ENCODE measurements at places on chromosomes 6 and 20.

DNA sequence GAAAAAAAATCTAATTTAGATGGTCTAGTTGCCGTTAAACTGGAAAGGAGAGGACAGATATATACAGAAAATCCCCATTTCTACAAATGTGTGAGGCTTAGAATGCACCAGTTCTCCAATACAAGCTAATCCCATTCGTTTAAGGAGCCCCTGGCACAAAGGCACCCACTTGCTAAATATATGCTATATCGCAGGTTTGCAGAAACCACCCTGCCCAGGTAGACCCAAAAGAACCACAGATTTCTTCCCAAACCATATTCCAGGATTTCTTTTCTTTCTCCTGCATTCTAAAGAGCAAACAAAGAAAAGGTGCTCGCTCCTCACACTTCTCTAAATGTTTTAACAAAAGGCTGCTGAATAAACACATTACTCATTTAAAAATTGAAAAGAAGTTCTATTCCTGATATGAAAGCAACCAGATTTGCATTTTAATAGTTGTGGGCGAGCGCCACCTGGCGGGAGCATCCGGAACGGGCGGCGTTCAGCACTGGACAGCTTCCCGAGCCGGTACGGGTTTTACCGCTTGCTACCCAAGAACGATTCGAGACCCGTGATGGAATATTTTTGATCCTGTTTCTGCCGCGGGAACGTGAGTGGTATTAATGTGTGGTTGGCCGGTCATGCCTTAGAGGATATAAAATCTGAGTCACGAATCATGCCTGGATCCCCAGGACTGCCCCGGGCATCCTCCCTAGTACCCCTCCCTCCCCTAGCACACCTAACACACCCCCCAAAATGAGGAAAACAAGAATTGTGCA is 2.1 kb downstream of the PTPRT start:
- no peak for DNase-seq
- H3K36me3 ChIP-seq: no peaks in the 10 kb centered on the region
- H3K4me1 ChIP-seq: no peaks in the 10 kb centered on the region
- peaks cover 50% of the 10 kb centered on the region for H3K27me3 ChIP-seq
- no peak overlapping the region for H3K27ac ChIP-seq
- no peak overlapping the region for H3K4me3 ChIP-seq

GRCh38 chr6:119209452-119210205 is 131.2 kb upstream of the FAM184A start:
- H3K4me3 ChIP-seq: no peak overlapping the region
- H3K27me3 ChIP-seq: no peaks in the 10 kb centered on the region
- DNase-seq: no peak
- H3K27ac ChIP-seq: no peak overlapping the region
- H3K36me3 ChIP-seq: no peaks in the 10 kb centered on the region

DNA sequence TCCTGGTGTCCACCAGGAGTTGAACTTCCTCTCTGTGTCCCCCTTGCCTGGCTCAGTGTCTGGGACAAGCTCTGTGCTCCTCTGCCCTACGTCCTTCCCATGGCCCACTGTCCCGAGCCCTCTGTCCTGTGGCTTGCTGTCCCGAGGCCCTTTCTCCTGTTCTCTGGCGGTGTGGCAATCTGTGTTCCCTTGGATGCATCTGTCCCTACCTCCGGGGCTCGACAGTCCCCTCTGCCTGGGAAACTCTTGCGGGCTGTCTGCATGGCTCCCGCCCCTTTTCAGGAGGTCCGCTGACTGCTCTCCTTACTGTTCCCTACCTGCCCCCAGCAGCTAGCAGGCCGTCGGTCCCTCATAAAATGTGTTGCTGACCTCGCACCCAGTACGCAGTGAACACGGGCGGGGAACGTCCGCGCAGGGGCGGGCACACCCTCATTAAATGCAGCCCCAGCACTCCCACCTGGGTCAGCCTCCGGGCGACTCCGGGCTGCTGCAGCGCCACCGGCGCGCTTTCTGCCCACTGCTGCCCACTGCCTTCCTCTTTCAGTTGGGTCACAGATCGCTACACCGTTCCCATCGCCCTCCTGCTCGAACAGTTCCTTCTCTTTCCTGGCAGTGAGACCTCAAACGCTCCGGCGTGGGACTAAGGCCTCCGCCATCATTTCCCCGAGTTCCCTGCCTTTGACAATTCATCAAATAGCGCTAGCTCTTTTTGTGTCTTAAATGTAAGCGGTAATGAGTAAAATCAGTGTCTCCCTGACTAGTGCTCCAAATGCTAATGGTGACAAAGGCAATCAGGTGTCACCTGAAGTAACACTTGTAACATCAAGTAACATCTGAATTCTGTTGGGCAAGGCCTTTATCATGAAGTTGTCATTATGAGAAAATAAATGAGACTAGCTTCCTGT is 60.5 kb downstream of the RSPH3 start:
- H3K27ac ChIP-seq: no peak overlapping the region
- H3K27me3 ChIP-seq: no peaks in the 10 kb centered on the region
- H3K36me3 ChIP-seq: no peaks in the 10 kb centered on the region
- no peak overlapping the region for H3K4me3 ChIP-seq

GRCh38 chr20:3768342-3769130 is 983 bp upstream of the ADISSP start:
- H3K27me3 ChIP-seq: no peaks in the 10 kb centered on the region
- peak overlapping the region; percentile 95 for H3K4me3 ChIP-seq
- no peaks in the 10 kb centered on the region for H3K36me3 ChIP-seq
- H3K4me1 ChIP-seq: peaks cover 25% of the 10 kb centered on the region
- peak overlapping the region; percentile 60 for H3K27ac ChIP-seq
- peak; percentile 71 for DNase-seq

DNA sequence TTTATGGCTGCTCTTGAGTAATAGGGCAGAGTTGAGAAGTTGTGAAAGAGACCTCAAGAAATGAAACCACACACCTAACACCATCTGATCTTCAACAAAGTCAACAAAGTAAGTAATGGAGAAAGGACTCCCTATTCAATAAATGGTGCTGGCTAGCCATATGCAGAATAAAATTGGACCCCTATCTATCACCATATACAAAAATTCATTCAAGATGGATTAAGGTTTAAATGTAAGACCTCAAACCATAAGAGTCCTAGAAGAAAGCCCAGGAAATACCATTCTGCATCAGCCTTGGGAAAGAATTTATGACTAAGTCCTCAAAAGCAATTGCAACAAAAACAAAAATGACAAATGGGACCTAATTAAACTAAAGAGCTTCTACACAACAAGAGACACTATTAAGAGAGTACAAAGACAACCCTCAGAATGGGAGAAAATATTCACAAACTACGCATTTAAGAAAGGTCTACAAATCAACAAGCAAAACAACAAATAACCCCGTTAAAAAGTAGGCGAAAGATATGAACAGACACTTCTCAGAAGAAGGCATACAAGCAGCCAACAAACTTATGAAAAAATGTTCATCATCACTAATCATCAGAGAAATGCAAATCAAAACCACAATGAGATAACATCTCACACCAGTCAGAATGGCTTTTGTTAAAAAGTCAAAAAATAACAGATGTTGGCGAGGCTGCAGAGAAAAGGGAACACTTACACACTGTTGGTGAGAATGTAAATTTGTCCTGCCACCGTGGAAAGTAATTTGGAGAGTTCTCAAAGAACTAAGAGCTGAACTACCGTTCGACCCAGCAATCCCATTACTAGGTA is 4.0 kb downstream of the MAP3K5 start:
- no peaks in the 10 kb centered on the region for H3K27me3 ChIP-seq
- peaks cover 22% of the 10 kb centered on the region for H3K36me3 ChIP-seq
- peak overlapping the region; percentile 87 for H3K27ac ChIP-seq
- peaks cover 73% of the 10 kb centered on the region for H3K4me1 ChIP-seq
- peak; percentile 89 for DNase-seq
- H3K4me3 ChIP-seq: peak overlapping the region; percentile 97

GRCh38 chr6:79250559-79250958 is 16.1 kb upstream of the HMGN3 start:
- no peak for DNase-seq
- H3K36me3 ChIP-seq: no peaks in the 10 kb centered on the region
- no peak overlapping the region for H3K27ac ChIP-seq
- H3K4me1 ChIP-seq: no peaks in the 10 kb centered on the region
- no peaks in the 10 kb centered on the region for H3K27me3 ChIP-seq

DNA sequence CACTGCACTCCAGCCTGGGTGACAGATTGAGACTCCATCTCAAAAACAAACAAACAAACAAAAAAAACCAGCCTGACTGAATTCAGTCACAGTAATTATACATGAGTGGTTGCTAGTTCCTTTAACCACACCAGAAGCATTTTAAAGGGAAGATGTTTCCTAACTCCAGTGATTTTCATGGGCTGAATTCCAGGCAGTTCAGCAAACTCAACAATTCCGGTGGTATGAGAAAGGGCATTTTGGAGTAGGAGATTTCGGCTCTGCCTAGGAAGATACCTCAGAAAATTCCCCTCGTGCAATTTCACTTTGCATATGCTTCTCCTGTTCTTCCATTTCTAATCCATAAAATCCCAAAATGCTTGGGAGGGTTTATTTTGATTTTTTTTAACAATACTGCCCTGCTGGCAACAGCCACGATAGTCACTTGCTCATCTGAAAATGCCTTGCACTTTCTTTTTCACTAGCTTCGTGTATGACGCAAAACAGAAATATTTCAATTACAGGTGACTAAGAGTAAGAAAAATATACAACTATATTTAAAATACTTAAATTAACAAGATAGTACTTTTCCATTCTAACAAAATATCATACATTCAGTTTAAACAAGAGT is 48.3 kb upstream of the IPCEF1 start:
- H3K4me1 ChIP-seq: peaks cover 11% of the 10 kb centered on the region
- DNase-seq: no peak
- no peak overlapping the region for H3K27ac ChIP-seq
- H3K27me3 ChIP-seq: no peaks in the 10 kb centered on the region
- no peak overlapping the region for H3K4me3 ChIP-seq

- peak; percentile 65 for DNase-seq
- no peaks in the 10 kb centered on the region for H3K27me3 ChIP-seq
These were observed 1.3 kb downstream of the SIRPB2 start for GRCh38 chr20:1489764-1490436.

DNA sequence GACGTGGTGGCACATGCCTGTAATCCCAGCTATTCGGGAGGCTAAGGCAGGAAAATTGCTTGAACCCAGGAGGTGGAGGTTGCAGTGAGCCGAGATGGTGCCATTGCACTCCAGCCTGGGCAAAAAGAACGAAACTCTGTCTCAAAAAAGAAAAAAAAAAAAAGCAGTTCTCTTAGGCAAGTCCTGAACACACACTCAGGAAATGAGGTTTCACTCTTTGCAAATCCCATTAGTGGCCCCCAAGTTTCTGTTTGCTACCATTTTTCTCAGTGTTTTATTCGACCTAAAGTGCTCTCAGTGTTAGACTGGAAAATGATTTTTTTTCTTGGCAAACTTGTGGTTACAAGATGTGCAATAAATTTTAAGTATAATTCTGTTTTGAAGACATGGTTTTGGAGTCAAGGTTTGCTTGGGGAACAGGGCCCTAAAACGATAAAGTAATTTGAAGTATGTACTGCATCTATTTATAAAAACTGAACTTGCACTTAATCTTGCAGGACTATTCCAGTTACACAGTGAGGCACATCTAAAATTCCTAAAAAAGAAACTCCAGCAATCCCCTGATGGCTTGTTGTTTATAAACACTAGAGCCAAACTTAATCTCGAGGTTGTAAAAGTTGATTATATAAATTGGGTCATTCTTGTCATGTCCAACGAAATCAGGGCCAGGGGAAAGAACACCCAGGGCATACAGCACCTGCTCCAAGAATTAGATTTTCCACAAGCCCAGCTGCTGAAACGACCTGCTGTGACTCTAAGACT is 42.6 kb downstream of the MAP1LC3A start:
- no peaks in the 10 kb centered on the region for H3K4me1 ChIP-seq
- H3K27ac ChIP-seq: no peak overlapping the region
- no peaks in the 10 kb centered on the region for H3K27me3 ChIP-seq
- H3K4me3 ChIP-seq: no peak overlapping the region
- H3K36me3 ChIP-seq: no peaks in the 10 kb centered on the region
- no peak for DNase-seq

GRCh38 chr6:30075094-30075789 is at the start of gene RNF39:
Gene RNF39, minus strand, starts transcription at chr6:30075769. Its CDS starts 184 bp downstream, at chr6:30075585.
- H3K4me1 ChIP-seq: peaks cover 36% of the 10 kb centered on the region
- peak within 1 kb of the TSS; percentile 89 for H3K27ac ChIP-seq
- H3K36me3 ChIP-seq: no peaks in the 10 kb centered on the region
- DNase-seq: no peak
- peak within 1 kb of the TSS; percentile 81 for H3K4me3 ChIP-seq
- H3K27me3 ChIP-seq: no peaks in the 10 kb centered on the region

GRCh38 chr6:134995536-134995935 is 45.6 kb upstream of the ALDH8A1 start:
- DNase-seq: no peak
- peaks cover 27% of the 10 kb centered on the region for H3K36me3 ChIP-seq
- no peaks in the 10 kb centered on the region for H3K4me1 ChIP-seq
- no peaks in the 10 kb centered on the region for H3K27me3 ChIP-seq

- H3K4me1 ChIP-seq: peaks cover 8% of the 10 kb centered on the region
- no peak for DNase-seq
- H3K27me3 ChIP-seq: no peaks in the 10 kb centered on the region
- H3K27ac ChIP-seq: no peak overlapping the region
- no peaks in the 10 kb centered on the region for H3K36me3 ChIP-seq
These were observed 10.3 kb upstream of the ERVFRD-1 start for GRCh38 chr6:11121851-11122250.

DNA sequence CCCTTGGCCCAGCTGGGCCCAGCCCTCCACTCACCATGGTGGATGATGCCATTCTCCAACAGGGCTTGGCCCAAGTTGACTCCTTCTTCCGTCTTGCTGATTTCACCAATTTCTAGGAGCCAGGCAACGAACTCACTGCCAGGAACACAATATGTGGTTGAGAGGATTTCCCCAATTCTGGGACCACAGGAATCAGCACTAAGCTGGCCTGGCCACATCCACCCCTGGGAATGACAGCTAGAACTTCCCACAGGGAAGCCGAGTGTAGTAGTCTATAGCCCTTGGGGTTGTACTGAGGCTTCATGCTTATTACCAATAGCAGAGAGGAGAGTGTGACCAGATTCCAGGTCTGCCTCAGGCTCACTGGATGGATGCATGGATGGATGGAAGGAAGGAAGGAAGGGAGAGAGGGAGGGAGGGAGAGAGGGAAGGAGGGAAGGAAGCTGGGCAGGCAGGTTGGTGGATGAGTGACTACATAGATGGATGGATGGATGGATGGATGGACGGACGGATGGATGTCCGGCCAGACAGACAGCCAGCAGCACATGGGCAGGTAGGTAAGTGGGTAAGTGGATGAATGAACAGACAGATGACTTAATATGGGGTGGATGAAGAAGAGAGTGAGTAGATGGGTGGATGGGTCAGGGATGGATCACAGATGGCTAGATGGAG is 146.5 kb downstream of the PREX1 start:
- DNase-seq: no peak
- H3K4me1 ChIP-seq: peaks cover 38% of the 10 kb centered on the region
- H3K4me3 ChIP-seq: no peak overlapping the region
- no peaks in the 10 kb centered on the region for H3K36me3 ChIP-seq
- H3K27ac ChIP-seq: no peak overlapping the region
- H3K27me3 ChIP-seq: no peaks in the 10 kb centered on the region

DNA sequence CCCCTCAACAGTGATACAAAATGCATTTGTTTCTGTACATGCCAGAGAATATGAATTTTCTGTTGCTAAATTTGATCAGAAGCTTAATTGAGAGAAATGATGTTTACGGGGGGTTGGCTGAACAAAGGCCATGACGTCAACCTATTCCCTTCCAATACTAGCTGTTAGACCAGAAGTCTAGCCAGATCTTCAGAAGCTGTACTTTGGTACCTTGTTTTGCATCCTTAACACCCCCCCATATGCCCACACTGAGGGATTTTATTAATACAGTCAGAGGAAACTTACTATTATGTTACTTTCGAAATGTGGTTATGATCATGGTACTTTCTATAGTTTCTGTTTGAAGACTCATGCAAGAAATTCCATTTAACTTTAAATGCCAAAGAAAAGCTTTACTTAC is 3.1 kb downstream of the NCOA7 start:
- DNase-seq: no peak
- H3K4me3 ChIP-seq: peak overlapping the region; percentile 26
- peaks cover 18% of the 10 kb centered on the region for H3K36me3 ChIP-seq
